ENCODE measurements at places on chromosomes 4 and X. TPM values are rescaled to one million over a fixed set of nuclear protein-coding genes. Genes with fewer than 3 reads are reported as not detected.

Gene GPR50
- not detected for total RNA-seq

Gene PAGE4
- total RNA-seq: not detected

Gene BMP15
- total RNA-seq: not detected

Gene IGFBP7
- total RNA-seq: not detected

Gene REELD1
- not detected for total RNA-seq

Gene SMIM31
- total RNA-seq: not detected

Gene TMEM271
- not detected for total RNA-seq

DNA sequence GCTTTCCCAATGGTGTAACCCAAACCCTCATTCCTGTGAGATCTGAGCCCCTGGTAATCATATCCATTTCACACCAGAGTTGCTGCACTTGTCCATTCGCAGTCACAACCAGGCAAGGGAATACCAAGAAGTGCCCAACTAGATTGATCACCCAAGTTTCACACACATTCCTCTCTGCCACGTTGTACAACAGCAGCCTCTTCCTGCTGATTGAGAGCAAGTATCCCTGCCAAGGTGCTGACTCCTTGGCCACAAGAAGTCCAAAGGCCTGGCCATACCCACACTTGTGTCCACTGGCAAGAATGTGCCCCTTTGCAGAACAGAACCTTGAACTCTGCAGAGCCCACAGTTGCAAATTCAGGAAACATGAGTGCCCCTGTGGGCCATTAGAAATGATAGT is 6.5 kb upstream of the ACOT9 start:
- H3K27me3 ChIP-seq: no peaks in the 10 kb centered on the region
- no peaks in the 10 kb centered on the region for H3K36me3 ChIP-seq
- no peak overlapping the region for H3K27ac ChIP-seq
- H3K4me3 ChIP-seq: no peak overlapping the region
- no peak for DNase-seq
- peaks cover 10% of the 10 kb centered on the region for H3K4me1 ChIP-seq

GRCh38 chrX:45775468-45775867 is 574.8 kb upstream of the DIPK2B start:
- H3K27ac ChIP-seq: no peak overlapping the region
- DNase-seq: no peak
- peaks cover 68% of the 10 kb centered on the region for H3K4me1 ChIP-seq
- peaks cover 22% of the 10 kb centered on the region for H3K36me3 ChIP-seq
- H3K27me3 ChIP-seq: no peaks in the 10 kb centered on the region

GRCh38 chr4:136012220-136012619 is 1520.1 kb downstream of the PCDH18 start:
- no peaks in the 10 kb centered on the region for H3K27me3 ChIP-seq
- H3K36me3 ChIP-seq: no peaks in the 10 kb centered on the region
- DNase-seq: no peak
- no peak overlapping the region for H3K27ac ChIP-seq
- no peak overlapping the region for H3K4me3 ChIP-seq
- H3K4me1 ChIP-seq: no peaks in the 10 kb centered on the region

DNA sequence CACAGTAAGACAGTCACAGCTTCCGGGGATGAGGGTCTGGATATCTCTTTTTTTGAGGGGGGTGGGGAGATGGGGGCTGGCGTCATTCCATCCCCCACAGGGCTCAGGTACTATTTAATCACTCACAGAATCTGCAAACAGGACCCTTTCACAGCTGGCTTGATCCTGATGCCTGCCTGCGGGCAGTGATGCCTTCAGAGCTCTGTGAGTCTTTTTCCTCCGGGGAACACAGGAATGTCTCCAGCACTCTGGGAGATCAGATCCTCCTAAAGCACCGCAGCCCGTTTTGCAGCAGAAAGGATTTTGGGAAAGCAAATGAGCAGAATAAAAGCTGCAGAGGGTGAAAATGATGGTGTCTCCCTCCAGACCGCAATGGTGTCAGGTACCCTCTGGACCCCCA is 13.2 kb upstream of the SHOX start:
- no peak for DNase-seq
- H3K4me1 ChIP-seq: no peaks in the 10 kb centered on the region
- H3K27ac ChIP-seq: no peak overlapping the region
- H3K36me3 ChIP-seq: no peaks in the 10 kb centered on the region

GRCh38 chr4:127240764-127241105 is 392.0 kb upstream of the INTU start:
- no peak for DNase-seq
- H3K27ac ChIP-seq: no peak overlapping the region
- no peaks in the 10 kb centered on the region for H3K4me1 ChIP-seq
- no peaks in the 10 kb centered on the region for H3K36me3 ChIP-seq

Measured in activated CD8-positive, alpha-beta T cell treated with anti-CD3 and anti-CD28 coated beads, Interleukin-2, amount 10 ng/mL, durations not matched to agents 7 days and 5 days (primary cell).